Adrenal gland (tissue), 19 donors: ENCODE measurements at places on chromosomes 12 and 14. TPM values are rescaled to one million over a fixed set of nuclear protein-coding genes. Genes with fewer than 3 reads are reported as not detected.

CIROP gene
- not detected for polyA plus RNA-seq

BDKRB2 gene
- polyA plus RNA-seq, result 1.9 TPM

- DNase-seq, result peak; percentile 15
These were observed 39.8 kb downstream of the DIO3 start for GRCh38 chr14:101600891-101601605.

DNA sequence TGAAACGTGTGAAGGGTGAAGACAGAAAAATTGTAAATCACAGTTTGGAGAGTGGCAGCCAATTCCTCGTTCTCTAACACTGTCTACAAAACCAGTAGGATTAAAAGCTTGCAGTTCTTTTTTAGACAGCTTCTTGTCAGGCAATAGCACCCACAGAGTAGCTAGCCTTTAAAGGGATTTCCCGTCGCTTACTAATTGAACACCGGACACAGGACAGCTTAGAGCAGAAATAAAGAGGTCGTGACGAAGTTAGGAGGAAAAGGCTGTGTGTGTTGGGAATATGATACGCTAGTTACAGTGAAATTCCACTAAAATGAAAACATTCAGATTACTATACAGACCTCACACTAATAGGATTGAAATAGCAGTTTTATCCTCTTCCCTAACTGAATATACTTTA, 149.1 kb upstream of the FLRT2 start:
- no peak for DNase-seq

DNA sequence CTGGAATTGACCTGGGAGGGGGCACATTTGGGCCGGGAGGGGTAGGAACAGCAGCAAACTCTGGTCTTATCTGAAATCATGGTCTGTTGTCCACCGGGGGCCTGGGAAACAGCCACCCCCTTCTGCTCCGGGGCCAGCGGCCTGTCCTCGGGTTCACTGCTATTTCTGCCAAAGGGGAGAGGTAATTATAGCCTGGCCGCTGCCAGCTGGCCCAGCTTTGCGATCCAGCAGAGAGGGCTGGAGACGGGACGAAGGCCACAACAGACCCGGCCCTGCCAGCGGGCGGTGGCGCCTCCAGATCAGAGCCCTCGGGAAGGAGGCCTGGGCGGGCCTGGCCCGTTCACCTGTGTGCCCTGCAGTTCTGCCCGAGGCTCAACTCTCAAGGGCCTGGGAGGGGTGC, at the start of gene C14orf180:
TSS of gene C14orf180 (plus strand) at position 258 of the 400 bp plus-strand sequence. CDS start 6,667 bp downstream, outside the sequence.
- DNase-seq, result peak; percentile 65

GRCh38 chr14:75120541-75121291, 6.1 kb downstream of the NEK9 start:
- DNase-seq, result no peak

DNA sequence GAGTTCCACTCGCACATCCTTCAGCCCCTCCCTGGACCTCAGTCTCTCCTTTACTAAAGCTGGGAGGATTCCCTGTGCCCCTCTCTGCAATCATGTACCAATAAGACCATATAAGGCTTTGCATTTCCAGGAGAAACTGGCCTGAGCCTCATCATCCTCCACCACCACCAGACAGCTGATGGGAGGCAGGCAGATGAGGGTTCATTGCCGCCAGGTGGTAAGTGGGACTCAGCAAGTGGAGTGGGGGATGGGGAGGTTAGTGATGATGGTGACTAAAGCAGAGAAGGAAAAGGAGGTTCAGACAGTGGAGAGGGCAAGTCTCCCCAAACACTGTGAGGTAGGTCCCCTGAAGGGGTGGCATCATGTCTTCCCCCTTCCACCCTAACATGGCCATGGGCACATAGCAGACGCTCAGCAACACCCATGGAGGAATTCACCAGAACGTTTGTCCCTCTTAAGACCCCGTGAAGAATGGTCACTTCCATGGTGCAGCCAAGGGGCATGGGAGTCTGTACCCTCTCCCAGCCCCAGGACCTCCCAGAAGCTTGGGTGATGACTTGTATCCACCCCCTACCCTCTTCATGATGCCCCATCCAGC, 4.5 kb upstream of the TNFRSF1A start:
- DNase-seq, result no peak

KRT5 gene
- 0.56 TPM for polyA plus RNA-seq

DNA sequence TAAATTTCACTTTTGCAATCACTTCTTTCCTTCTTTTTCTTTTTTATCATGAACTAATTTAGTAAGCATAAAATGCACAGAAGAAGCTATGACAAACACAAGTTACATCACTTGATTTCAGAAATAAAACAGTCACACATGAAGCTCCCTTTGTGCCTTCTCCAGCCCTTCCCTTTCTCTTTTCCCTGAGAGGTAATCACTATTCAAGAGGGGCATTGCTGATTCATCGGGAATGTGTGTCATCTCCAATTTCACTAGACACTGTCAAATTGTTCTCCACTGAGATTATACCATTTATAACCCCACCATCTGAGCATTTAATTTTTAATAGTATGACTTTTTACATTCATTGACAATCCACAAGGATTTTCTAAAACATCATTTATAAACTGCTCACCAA, 91.6 kb upstream of the PTPRQ start:
- DNase-seq, result no peak

STAB2 gene
- 0.02 TPM for polyA plus RNA-seq

- DNase-seq, result no peak
These were observed 1.1 kb upstream of the JPH4 start for GRCh38 chr14:23579739-23580138.

NAV3 gene
- polyA plus RNA-seq, result 6.5 TPM

HIGD1C gene
- not detected for polyA plus RNA-seq

DNA sequence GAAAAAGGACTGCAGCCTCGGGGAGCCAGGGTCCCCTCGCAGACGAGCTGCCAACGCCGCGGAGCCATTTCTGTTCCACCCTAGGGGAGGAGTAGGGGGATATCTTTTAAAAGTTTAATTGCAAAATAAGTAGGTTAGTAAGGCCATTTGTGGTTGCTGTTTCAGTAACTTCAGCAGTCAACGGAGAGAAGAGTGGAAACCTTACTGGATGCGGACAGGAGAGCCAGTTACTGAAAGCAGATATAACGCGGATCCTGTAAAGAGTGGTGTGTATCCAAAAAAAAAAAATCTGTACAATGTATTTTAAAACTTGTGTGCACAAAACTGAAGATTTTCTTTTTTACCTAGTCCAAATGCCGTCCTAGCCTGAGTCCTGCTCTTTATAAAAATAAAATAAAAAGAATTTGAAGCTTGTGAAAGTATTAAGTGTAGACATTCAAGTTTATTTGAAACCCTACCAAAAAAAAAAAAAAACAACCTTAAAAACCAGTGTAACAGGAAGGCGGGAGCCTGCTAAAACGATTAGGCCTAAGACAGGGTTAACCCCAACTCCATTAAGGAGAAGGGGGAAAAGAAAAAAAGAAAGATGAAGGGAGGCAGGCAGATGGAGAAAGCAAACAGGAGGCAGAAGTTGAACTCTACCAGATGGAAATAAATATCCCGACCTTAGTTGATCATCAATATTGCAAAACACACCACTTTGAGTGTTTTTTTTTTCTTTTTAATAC, 1.0 kb upstream of the BTG1 start:
- no peak for DNase-seq

DNA sequence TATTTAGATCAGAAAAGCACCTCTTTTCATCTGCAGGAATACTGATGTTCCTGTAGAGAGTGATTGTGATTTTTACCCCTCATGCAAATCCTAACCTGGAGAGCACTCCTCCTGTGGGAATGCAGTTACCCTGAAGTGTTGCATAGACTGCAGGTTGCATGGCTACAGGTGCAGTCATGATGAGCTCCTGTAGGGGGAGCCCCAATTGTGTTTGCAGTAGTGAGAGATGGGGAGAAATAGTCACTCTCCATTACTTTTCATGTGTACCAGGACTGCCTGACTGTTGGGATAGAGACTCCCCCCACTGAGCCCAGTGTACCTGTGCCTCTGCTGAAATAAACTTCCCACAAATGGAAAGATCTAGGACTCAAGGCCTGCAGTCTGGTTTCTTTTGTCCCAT, 1086.5 kb downstream of the SLC6A15 start:
- peak; percentile 64 for DNase-seq

DNA sequence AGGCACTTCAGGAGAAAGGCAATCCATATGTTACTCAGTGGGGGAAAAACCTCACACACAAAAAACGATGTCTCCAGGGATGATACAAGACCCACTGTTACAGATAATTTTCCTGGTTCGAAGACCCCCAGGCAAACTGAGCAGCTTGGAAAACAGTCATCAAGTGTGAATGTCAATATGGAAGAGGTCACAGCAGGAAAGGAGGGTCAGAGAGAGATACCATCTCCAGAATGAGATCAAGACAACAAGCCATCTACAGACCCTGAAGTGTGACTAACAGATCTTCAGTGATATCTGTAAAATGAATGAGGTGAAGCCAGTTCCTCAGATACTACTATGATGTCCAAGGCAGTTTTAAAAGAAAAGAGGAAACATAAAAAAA, 28.6 kb downstream of the GNS start:
- no peak for DNase-seq

GRCh38 chr12:61250303-61250702, 1009.9 kb upstream of the USP15 start:
- no peak for DNase-seq

- no peak for DNase-seq
These were observed 73.4 kb downstream of the MNAT1 start for GRCh38 chr14:60807971-60808370.

DNA sequence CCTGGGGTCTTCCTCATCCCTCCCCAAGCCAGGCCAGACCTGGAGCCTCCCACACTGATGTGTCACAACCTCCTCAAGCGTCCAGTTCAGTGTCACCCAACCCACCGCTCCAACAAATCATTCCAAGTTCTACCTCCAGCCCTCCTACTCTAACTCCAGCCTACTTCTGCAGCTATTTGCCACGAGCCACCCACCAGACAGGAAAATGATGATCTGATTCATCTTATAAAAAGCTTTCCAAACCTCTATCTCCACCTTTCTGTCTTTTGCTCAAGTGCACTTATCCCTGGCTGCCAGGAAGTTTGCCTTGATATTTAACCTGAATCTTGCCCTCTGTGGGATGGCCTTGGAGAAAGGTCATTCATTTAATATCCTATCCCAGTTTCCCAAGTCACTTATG, 30.2 kb downstream of the SMUG1 start:
- no peak for DNase-seq

CCNB1IP1 gene
- 21.2 TPM for polyA plus RNA-seq

DNA sequence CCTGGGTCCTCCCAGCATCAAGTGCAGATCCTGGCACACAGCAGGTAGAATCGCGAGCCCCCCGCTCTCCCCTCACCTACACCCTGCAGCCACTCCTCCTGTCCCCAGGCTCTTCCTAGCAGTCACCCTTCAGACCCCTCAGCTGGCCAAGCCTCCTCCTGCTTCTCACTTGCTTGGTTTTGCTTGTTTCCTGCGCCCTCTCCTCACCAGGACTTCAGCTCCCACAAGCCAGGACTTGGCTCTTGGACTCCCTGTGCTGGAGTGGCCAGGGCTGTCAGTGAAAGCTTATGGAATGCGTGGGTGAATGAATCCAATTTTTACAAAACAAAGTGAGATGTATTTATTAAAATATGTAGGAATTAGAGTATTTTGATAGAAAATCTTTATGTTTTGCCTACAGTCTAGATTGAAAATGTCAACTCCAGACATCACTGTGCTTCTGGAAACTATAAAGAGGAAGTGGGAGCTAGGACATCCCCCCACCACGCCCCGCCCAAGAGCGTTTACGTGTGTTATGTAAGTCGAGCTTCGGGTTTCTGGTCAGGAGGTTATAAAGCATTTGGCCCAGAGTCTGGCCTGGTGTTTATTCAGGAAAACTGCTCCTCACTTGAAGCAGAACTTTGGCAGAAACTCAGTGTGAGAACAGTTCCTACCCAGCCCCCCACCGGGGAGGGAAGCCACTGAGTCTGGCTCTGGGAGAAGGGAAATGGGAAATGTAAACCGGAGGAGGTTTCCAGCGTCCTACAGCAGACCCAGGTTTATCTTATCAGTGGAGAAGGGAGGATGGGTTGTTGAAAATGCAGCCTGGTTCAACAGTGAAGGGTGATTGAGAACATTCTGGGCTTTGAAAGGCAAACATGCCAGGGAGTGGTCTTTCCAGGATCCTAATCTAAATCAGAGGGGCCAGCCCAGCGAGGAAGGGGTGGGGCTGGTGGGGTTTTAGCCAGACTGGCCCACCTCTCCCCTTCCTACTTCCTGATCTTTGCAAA, 8.8 kb downstream of the ALDH2 start:
- DNase-seq, result peak; percentile 85

DNA sequence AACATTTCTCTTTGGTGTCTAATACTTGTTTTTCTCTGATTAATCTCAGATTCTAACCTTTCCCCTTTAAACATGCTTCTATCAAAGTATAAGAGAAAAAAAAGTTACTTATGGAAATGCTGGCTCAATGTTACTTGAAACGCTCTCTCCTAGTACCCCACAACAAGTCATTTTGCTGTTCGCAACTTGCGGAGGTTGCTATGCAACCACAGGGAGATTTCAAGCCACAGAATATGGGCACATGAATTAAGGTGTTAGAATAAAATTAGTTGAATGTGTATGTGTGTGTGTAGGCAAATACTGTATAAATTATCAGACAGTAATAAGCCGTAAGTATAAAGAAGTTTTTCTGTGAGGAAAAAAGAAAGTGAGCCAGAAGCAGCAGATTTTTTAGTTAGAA, 80.6 kb downstream of the CCDC59 start:
- no peak for DNase-seq

VDR gene
- polyA plus RNA-seq, result 64.7 TPM

DNA sequence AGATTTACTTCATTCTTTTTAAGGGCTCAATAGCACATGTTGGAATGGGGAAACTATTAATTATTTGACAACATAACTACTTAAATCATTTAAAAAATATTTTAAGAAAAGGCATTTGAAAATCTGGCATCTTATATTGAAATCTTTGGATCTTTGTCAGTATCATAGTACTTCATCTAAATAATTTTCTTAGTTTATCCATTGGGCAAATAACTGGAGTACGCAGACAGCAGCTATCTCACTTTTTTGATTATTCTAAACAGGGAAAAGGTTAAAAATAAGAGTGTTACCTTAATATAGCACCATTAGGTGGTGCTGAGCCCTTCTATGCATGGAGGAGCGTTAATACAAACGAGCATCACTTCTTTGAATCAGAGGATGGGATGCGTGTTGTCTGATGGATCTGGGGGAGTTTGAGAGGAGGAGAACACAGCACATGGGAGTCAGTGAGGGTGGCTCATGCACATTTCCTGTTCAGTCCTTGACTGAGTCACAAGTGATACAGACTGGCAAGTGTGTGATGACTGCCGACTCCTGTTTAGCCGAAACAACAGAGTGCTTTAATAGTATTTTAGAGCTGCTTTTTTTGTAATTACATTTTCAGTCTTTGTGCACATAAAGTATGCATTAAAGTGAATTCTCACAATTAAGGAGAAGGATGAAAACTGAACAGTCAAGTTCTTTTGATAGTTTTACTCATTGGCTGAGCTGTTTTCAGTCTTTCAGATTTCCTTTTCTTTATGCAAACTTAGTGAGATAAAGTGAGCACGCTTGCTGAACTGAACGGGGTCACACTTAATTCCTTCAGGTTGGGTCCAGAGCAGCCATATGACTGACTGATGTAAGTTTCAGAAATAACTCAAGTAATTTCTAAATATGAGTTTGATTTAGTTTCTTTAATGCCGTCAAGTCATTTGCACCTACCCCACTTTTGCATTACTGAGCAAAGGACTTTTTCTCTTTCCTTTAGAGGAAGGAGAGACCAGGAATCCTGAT, 92.7 kb downstream of the DIP2B start:
- peak; percentile 68 for DNase-seq

CYP46A1 gene
- 1.6 TPM for polyA plus RNA-seq
